Fibroblast of skin of scalp (primary cell): ENCODE measurements at places on chromosomes 3 and 15.

GRCh38 chr3:117734496-117734895 is 1024.9 kb downstream of the TUSC7 start:
- peak; percentile 79 for DNase-seq

DNA sequence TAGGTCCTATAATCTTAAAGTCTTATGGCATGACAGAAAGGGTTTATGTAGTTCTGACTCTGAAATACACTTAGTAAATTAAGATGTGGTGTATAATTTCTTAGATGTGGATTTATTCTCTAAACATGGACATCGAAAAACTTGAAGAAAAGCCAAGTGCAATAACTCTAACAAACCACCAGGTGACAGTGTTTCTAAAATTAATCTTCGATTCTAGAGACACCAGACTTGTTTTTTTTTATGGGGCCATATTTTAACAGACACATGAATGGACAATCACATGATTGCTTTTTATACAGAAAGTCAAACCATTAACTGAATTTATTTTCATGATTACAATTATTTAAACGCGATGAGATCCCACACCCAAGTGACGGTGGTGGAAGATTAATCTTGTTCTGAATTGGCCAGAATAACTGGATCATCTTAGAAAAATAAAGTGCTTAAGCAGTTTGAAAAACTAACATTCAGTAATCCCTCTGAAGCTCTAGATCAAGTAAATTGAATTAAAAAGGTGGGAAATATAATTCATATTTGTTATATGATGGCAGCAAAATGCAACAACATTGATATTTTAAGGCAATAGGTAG is 305.1 kb downstream of the LSAMP start:
- DNase-seq = peak; percentile 48

GRCh38 chr3:33897306-33897705 is 98.9 kb downstream of the PDCD6IP start:
- DNase-seq = no peak

GRCh38 chr3:15385901-15386653 is 41.3 kb downstream of the METTL6 start:
- no peak for DNase-seq
